ENCODE measurements at places on chromosomes 4 and X.

GRCh38 chrX:45077748-45078424, 122.8 kb downstream of the DIPK2B start:
- no peak for DNase-seq

- peak; percentile 39 for DNase-seq
These were observed 138.9 kb downstream of the PTTG2 start for GRCh38 chr4:38099020-38099600.

- no peak for DNase-seq
These were observed 132.0 kb downstream of the AFF2 start for GRCh38 chrX:148632444-148632843.

DNA sequence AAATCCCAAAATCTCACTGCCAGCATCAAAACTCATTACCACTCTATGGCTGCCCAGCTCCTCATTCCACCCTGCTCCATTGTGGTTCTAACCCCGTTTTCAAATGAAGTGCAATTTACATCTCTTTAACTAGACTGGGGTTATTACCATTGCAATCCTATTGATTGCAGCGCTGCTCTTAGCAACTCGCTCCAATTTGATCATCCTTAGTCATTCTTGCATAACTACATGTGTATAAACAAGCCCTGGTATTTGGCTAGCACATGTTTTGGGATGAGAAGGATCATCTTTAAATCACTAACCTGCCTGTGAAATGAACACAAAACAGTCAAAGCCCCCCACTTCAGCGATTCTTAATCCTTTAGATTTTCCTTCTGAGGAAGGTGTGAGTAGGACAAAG, 340.1 kb upstream of the PPARGC1A start:
- DNase-seq, result peak; percentile 83

DNA sequence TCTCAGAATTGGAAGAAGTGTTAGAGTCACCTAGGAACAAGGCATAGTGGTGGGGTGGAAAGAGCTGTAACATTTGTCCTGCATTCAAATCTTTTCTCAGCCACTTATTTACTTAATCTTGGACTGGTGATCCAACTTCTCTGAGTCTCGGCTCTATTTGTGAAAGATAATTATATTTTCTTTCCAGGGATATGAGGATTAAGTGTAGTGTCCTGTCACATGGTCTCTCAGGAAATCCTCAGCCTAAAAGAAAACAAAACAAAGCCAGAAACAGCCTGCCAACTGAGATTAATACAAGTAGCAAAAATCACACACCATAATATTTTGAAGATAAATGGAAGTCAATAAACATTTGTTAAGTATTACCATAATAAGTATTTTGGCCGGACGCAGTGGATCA, 33.3 kb upstream of the ETNPPL start:
- no peak for DNase-seq

DNA sequence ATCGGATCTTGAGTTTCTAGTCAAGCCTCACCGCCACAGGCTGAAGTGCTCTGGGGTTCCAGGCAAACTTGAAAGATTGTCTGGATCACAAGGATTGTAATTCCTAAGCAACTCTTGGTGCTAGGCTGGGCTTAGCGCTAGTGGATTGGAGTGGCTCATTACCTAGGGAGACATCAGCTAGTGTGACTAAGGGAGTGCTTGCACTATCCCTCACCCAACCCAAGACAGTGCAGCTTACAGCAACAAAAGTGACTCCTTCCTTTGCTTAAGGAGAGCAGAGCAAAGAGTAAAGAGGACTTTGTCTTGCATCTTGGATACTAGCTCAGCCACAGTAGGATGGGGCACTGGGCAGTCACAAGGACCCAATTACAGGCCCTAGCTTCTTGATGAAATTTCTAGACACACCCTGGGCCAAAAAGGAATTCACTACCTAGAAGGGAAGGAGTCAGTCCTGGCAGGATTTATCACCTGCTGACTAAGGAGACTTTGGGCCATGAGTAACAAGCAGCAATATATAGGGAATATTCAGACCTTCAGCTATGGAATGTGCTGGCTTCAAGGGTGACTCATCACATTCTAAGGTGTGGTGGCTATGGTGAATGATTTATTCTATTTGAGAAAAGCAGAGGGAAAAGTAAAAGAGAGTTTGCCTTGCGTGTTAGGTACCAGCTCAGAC, 1212.4 kb downstream of the PCDH18 start:
- DNase-seq, result peak; percentile 84

GRCh38 chrX:103913356-103914020, 48.9 kb upstream of the TMSB15B start:
- DNase-seq, result peak; percentile 48

GRCh38 chrX:39930786-39931528, 166.8 kb downstream of the BCOR start:
- DNase-seq, result no peak

- DNase-seq, result no peak
These were observed 21.9 kb downstream of the BMX start for GRCh38 chrX:15522464-15522863.

- DNase-seq, result peak; percentile 7
These were observed 163.0 kb downstream of the FAM13A start for GRCh38 chr4:88893961-88894360.

- no peak for DNase-seq
These were observed 3.5 kb downstream of the CCNI start for GRCh38 chr4:77072195-77072753.

- no peak for DNase-seq
These were observed 466.8 kb upstream of the INTU start for GRCh38 chr4:127165971-127166370.

GRCh38 chr4:104025251-104025650, 305.5 kb upstream of the TACR3 start:
- no peak for DNase-seq

GRCh38 chr4:56466910-56467283, 520 bp upstream of the SRP72 start:
- no peak for DNase-seq

GRCh38 chr4:60019180-60019579, 1180.9 kb upstream of the ADGRL3 start:
- no peak for DNase-seq

- DNase-seq, result peak; percentile 74
These were observed 85.9 kb downstream of the MAOA start for GRCh38 chrX:43741843-43742573.

- no peak for DNase-seq
These were observed 637.3 kb downstream of the ADGRL3 start for GRCh38 chr4:61837395-61837794.

GRCh38 chrX:75158054-75158453, 2.0 kb upstream of the ABCB7 start:
- no peak for DNase-seq

DNA sequence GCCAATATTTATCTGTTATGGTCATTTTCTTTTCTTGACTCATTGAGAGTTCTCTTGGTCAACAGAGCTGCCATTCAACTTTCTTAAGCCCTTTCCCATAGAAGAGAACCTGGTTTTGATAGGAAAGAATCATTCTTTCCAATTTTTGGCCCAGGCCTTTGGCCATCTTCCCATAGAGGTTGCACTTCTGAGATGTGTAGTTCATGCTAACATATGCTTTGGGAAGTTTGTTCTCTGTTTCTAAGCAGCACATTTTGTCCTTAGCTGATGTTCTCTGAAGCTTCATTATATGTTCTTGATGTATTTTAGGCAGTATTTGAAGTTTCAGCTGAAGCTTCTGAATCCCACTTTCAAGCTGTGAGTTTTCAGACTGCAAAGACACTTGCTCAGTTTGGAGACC, 161.1 kb downstream of the VEGFC start:
- no peak for DNase-seq

DNA sequence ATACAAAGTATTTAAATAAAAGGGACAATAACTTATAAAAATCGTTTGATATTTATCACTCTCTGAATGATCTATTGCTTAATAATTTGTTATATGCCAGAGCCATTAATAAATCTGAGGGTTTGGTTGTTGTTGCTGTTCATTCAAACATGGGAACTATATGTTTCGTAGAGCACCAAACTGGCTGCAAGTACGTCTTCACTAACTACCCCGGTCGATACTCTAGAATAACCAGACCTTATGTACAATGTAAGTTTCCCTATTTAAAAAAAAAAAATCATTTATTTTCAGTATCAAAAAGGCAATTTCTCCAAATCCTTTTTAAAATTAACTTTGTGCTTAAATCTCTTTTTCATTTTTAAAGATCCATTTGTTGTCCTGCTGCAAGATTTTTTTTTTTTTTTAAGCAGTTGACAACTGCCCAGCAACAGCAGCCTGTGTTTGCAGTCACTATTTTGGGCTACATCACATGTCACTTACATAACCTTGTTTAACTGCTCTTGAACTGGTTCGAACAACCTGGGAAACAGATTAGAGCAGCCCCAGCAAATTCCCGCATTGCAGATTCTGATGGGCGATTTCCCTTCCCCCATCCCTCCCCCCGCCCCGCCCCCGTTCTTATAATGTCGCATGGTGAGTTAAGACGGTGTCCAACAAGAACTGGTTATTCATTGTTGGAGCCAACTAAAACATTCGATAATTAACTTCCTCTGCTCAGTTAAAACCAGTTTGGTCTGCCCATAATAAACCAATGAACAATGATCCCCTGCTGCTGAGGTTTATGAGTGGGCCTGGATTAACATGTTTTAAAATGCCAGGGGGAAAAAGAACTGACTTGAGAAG, 238.9 kb downstream of the NR3C2 start:
- DNase-seq, result no peak

- no peak for DNase-seq
These were observed 100.9 kb upstream of the AFAP1 start for GRCh38 chr4:8040607-8041006.

DNA sequence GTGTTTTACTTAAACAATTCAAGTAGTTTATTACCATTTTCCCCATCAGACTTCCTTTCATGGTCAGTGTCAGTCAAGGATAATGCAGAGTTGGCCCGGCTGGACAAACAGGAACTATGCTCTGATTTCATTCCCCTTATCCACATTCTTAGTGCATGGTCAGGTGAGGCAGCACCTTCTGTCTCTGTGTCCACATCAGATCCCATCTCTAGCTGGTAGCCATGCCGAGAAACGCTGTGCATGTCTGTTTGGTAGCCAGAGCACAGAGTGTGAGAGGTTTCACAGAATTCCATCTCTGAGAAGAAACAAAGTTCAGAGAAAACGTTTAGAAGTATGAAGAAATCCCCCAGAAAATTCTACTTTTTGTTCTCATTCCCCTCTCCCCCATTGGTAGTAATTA, 423.7 kb upstream of the TEX13C start:
- no peak for DNase-seq

DNA sequence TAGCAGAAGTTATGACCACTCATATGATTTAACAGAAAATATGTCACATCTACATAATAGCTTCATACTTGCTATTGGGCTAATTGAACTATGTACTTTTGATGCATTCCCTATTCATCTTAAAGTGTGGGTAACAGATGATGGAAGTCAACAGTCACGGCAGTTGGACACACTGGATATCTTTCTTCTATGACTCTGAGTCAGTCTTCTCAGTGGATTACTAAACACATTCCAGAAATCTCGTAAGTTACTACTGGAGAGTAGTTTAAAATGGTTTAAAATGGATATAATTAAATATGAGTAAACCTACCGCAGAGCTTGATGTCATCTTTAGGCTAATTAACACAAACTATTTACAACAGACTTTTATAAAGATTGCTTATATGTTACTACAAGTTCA, 30.1 kb upstream of the CFAP299 start:
- DNase-seq, result no peak

- DNase-seq, result no peak
These were observed at the start of gene CT55 for GRCh38 chrX:135170877-135171519. Gene CT55 (minus strand): TSS chrX:135171398. CDS start chrX:135171171, 227 bp downstream.

GRCh38 chr4:6689506-6689960, 4.1 kb upstream of the S100P start:
- no peak for DNase-seq

GRCh38 chr4:181998398-181999295, 244.6 kb upstream of the TENM3 start:
- DNase-seq, result no peak

- peak; percentile 25 for DNase-seq
These were observed 40.0 kb upstream of the PDGFRA start for GRCh38 chr4:54189140-54189539.

DNA sequence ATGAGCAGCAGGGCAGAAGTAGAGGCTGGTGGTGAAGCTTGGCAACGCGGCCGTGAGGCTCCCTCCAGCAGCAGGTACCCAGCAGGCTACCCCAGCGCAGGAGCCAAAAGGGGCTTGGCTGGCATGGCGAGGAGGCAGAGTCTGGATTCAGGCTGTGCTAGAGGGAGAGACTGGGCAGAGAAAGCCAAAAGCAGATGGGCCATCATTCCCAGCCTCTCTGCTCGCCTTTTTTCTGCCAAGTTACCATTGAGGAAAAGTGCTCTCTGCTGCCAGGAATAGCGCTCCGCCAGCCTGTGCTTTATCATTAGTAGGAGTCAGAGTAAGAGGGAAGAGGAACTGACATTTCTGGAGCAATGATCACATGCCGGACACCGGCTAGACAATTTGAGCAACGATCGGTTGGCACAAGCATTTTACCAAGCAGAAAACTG, 28.7 kb upstream of the MAP3K15 start:
- DNase-seq, result no peak

- no peak for DNase-seq
These were observed 7.0 kb downstream of the FGFRL1 start for GRCh38 chr4:1018147-1019020.

- DNase-seq, result peak; percentile 10
These were observed 106.3 kb downstream of the TRAPPC11 start for GRCh38 chr4:183765251-183765911.

GRCh38 chrX:148661035-148661434, 160.6 kb downstream of the AFF2 start:
- peak; percentile 45 for DNase-seq

DNA sequence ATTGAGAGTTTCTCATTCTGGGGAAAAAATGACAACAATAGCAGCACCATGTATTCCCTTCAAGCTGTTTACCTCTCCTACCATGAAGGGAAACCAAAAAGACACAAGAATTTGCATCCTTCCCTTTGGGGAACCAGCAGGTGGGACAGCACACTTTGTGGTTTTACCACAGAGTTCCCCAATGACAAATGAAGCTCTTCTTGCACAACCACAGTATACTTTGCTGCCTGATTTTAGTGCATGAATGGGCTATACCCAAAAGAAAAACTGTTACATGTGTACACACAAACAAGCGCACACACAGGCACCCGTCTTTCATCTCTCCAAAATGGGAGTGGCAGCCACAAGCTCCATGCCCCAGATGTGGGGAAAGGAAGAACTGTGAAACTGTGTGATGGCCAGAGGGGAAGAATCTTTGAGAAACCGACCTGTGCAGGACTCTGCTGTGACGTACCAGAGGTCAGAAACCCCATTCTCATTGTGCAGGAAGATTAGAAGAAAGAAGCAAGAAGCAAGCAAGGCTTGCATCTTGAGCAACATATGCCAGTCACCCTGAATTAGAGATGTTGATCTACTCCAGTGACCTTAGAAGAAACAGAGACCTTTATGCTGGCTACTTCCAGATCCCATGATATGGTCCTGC, 2.7 kb upstream of the MAML3 start:
- no peak for DNase-seq

GRCh38 chrX:9642270-9642995, 123.2 kb downstream of the GPR143 start:
- no peak for DNase-seq

All from fibroblast of lung (primary cell).